ENCODE measurements at places on chromosomes 12 and 14.

- no peak for DNase-seq
These were observed 122.7 kb downstream of the DIP2B start for GRCh38 chr12:50627491-50627890.

GRCh38 chr14:76352639-76353281 is 23.2 kb upstream of the ESRRB start:
- DNase-seq: peak; percentile 34

- DNase-seq: no peak
These were observed 481.1 kb downstream of the CCER1 start for GRCh38 chr12:90473831-90474230.

DNA sequence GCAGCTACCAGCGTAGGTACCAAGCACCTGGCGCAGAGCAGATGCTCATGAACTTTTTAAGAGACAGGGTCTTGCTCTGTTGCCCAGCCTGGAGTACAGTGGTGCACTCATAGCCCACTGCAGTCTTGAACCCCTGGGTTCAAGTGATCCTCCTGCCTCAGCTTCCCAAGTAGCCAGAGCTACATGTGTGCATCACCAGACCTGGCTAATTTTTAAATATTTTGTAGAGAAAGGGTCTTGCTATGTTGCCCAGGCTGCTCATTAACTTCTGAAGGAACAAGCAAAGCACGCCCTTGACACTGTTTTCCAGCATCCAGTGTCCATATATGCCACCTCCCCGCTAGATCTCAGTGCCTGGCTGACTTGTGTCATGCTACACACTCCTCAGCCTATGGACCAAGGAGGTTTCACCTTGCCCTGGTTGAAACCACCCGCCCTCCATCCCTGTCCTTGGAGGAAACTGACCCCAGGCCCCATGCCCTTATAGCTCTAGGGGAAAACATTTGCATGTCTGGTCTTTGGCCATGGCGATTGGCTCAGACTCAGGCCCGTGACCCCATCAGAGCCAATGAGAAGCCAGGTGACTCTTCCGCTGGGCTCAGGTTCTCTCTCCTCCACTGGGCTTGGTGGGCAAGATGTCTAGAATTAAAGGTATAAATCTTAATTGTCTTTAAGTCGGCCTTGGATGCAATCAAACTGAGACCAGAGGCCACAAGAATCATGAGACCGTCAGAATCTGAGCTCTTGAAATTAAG is 26.3 kb downstream of the TESC start:
- DNase-seq: no peak

DNA sequence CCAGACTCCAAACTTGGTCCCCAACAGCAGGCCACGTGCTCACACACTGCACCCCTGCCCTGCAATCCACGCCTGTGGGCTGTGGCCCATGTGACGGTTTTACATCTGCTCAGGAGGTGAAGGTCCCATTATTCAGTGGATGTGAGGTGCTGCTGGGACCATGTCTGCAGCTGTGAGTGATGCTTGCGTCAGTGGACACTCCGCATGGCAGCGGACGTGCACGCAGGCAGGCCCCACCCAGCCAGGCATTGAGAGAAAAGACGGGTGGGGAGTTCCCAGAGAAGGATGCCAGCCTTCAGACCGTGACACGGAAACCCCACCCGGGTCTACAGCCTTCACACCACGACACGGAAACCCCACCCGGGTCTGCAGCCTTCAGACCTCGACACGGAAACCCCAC is 67.6 kb downstream of the NOC4L start:
- DNase-seq: no peak

- DNase-seq: no peak
These were observed 38.7 kb downstream of the CD9 start for GRCh38 chr12:6238875-6239274.

DNA sequence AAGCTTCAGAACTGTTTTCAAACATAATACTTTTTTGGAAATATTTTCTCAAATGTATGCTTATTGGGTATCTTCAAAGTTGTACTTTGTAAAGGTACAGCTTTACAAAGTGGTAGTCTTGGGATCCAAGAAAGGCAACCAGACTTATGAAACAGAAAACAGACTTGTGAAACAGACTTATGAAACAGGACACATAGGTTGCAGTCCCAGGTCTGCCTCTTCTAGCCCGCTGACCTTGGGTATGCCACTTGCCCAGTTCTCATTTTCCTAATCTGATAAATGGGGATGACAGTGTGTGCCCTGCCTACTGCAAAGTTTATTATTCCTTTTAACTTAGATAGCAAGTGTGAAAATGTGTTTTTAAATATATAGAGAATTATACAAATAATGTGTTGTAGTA is 114.3 kb downstream of the KICS2 start:
- no peak for DNase-seq

GRCh38 chr12:131919051-131919347 is 10.1 kb upstream of the PUS1 start:
- no peak for DNase-seq

- no peak for DNase-seq
These were observed 1039.3 kb upstream of the FOXG1 start for GRCh38 chr14:27727251-27727770.

DNA sequence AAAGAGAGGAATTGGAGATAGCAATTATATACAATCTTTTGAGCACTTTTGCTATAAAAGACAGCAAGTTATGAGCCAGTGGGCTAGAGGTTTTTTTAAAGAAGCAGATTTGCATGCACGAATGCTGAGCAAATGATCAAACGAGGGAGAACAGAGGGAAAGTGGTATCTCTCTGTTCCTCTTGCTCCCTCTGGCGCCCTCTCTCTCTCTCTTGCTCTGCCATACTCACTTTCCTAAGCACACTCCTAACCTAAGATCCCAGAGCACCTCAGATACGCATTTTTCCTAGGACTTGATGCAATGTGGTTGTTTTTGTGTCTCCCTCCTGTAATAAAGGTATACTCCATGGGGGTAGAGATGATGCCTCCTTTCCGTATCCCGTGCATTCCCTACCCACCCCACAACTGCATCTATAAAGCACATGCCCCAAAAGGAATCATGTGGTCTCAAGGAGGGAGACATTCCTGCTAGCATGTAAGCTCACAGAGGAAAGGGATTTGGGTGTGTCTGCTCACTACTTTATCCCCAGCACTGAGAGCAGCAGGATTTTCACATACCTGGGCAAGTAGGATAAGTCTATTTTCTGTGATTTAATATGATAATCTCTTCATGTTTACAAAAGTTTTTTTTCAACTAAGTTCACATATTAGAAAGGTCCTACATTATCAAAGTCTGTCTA is 270.2 kb downstream of the SSPN start:
- no peak for DNase-seq

- no peak for DNase-seq
These were observed 1489.8 kb upstream of the FLRT2 start for GRCh38 chr14:84040101-84040500.

- DNase-seq: no peak
These were observed 15.4 kb upstream of the SALL2 start for GRCh38 chr14:21541413-21542074.

GRCh38 chr12:104243971-104244370 is 28.4 kb downstream of the TXNRD1 start:
- no peak for DNase-seq

- no peak for DNase-seq
These were observed 26.9 kb upstream of the RXYLT1 start for GRCh38 chr12:63752841-63753240.

DNA sequence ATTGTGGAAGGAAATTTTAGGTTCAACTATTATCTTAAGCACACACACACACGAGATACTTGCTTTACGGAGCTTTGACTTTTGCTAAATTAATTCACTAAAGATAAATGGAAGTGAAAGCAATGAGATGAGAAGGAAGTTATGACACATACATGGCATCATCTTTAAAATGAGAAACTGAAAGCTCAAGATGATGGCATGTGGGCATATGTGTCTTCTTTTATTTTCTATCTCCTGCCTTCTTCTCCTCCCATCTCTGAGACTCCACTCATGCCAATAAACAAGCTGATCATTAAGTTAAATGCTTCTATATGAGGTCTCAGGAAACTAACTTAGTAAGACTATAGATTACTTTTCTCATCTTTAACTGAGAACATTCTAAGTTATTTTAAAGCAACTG is 216.7 kb downstream of the MED13L start:
- no peak for DNase-seq

GRCh38 chr14:95440951-95441350 is 75.5 kb downstream of the SYNE3 start:
- DNase-seq: no peak

GRCh38 chr14:77185093-77185465 is 3.5 kb downstream of the TMEM63C start:
- no peak for DNase-seq

DNA sequence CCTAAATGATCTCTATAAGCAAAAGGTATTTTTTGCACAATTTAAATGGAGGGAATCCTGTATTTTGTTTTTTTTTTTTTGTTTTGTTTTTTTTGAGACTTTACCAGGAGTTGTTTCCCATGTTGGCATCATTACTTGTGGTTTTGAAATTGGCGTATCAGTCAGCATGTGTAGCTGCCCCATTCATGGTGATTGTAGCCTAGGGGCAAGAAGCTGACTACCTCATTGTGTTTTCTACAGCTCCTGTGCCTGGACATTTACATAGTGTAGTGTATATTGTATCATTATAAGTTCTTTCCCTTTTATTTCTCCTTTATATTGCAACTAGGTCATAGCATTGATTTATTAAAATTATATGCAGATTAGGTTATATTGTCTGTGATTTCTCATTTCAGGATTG is 24.5 kb downstream of the SAMD4A start:
- no peak for DNase-seq

- no peak for DNase-seq
These were observed 108.5 kb downstream of the ARF6 start for GRCh38 chr14:50001151-50001998.

DNA sequence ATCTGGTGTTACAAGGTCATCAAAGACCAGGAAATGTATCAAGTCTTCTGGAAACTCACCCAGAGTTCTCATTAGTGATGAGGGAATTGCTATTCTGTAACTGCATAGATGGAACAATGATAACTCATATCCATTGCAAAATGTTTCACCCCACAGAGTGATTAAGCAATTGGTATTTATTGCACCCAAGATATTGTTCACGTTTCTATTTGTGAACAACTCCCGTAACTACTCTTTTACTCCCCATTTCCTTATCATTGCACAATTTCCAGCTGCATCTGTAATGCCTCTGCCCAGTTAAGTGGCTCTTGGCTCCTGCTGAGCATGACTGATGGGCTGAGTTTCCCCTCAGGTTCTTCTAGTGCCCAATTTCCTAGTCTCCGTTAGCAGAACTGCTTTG is 108.7 kb upstream of the PRICKLE1 start:
- no peak for DNase-seq

DNA sequence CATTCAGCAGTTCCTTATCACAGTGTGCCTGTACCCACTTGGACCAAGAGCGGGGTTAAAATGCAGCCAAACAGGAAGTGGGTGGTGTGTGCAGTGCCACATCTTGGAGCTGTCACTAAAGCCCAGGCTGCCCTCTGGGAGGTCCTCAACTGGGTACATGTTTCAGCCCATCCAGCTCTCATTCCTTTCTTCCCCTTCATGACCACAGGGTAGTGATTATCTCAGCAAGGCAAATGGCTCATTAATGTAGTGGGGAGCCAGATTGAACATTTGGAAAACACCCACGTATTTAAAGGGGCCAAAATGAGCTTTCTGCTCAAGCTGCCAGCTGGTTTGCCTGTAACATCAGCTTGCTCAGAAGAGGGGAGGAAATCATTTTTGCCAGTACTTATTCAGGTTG is 210.8 kb upstream of the BTG1 start:
- no peak for DNase-seq

DNA sequence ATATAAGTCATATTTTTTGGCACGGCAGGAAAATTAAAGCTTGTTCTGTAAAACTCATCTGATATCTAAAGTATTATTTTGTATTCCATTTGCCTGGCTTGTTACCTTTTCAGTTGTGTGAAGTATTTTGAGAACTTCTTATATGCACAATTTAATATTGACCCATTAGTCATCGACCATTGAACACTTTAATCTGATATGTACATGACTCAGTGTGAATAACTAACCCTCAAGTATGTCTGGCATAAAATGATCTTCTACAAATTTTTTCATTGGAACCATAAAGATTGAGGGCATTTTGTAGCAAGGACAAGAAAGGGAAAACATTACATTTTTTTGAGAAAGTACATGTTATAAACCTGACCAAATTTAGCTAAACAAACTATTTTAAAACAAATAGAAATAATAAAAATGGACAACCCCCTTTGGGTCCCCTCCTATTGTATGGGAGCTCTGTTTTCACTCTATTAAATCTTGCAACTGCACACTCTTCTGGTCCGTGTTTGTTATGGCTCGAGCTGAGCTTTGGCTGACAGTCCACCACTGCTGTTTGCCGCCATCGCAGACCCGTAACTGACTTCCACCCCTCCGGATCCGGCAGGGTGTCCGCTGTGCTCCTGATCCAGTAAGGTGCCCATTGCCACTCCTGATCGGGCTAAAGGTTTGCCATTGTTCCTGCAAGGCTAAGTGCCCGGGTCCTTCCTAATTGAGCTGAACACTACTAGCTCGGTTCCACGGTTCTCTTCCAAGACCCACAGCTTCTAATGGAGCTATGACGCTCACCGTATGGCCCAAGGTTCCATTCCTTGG is 118.8 kb downstream of the SLC6A15 start:
- no peak for DNase-seq

GRCh38 chr12:94863321-94864035 is 140.0 kb downstream of the NDUFA12 start:
- no peak for DNase-seq

GRCh38 chr12:56103066-56103711 is 1.2 kb upstream of the PA2G4 start:
- no peak for DNase-seq

DNA sequence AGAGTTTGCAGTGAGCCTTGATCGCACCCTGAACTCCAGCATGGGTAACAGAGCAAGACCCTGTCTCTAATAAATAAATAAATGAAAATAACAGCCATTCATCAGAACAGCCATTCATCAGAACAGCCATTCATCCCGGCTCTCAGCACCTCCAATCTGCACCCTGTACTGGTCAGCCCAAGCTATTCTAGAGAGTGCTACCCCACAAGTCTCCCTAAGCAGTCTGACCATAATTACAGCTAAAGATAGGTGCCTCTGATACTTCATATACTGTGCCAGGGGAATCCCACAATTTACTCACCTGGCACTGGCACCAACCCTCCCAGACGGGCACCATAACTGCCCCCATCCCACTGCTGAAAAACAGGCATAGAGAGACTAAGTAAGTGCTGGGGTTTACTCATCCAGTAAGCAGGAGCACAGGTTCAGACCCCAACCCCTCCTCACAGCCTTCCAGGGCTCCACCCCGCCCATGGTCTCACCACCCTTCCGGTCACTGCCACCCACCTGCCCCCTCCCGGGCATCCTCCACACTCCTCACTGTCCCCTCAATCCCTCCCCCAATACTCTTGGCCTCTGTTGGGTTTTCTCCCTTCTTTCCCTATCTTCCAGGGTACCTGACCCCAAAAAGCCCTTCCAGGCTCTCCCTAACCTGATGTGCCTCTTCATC is 15.2 kb upstream of the EIF5 start:
- no peak for DNase-seq

- no peak for DNase-seq
These were observed 181.9 kb downstream of the PAH start for GRCh38 chr12:102735104-102735503.
